Stimulated activated CD8-positive, alpha-beta memory T cell treated with anti-CD3 and anti-CD28 coated beads, Interleukin-4, amount 100 ng/mL, for 1 hour (primary cell): ENCODE measurements at places on chromosomes 1 and 21.

- no peak for DNase-seq
These were observed 1.9 kb downstream of the GPSM2 start for GRCh38 chr1:108878678-108879077.

GRCh38 chr1:202078241-202078640 is 44.5 kb upstream of the GPR37L1 start:
- no peak for DNase-seq

DNA sequence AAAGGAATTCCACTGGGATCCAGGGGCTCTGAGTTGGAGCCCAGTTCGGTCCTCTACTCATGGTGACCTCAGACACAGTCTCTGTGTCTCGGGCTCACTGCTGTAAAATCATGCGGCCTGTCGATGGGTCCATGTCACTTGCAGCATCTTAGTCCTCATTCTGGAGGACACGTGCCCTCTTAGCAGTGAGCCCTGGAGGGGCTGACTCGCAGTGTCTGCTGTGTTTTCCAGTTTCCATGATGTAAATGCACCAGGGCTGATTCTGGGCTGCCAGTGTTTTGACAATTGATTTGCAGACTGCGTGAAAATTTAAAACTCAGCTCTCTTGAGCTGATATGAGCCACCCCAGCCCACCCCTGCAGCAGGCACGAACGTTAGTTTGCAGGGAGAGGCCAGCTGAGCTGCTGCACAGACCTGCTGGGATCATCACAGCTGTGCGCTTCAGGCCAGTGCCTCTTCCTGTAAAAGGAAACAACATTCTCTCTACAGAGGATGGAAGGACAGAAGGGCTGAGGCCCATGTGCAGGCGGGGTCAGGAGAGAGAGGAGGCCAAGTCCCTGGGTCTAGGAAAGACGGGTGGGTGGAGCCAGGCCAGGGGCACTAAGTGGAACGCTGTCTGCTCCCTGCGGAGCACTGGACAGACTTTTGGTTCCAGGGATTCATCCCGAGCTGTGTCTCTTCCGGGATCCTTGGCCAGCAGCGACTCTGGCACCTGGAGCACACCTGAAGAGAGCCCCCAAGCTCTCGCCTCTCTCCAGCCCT is 42.6 kb downstream of the RSPH1 start:
- no peak for DNase-seq

- DNase-seq: no peak
These were observed 81.6 kb upstream of the LRRC8D start for GRCh38 chr1:89739013-89739843.

GRCh38 chr1:174968750-174969244 is 30.9 kb upstream of the CACYBP start:
- DNase-seq: no peak

GRCh38 chr1:67618285-67619018 is 66.5 kb upstream of the GADD45A start:
- no peak for DNase-seq

DNA sequence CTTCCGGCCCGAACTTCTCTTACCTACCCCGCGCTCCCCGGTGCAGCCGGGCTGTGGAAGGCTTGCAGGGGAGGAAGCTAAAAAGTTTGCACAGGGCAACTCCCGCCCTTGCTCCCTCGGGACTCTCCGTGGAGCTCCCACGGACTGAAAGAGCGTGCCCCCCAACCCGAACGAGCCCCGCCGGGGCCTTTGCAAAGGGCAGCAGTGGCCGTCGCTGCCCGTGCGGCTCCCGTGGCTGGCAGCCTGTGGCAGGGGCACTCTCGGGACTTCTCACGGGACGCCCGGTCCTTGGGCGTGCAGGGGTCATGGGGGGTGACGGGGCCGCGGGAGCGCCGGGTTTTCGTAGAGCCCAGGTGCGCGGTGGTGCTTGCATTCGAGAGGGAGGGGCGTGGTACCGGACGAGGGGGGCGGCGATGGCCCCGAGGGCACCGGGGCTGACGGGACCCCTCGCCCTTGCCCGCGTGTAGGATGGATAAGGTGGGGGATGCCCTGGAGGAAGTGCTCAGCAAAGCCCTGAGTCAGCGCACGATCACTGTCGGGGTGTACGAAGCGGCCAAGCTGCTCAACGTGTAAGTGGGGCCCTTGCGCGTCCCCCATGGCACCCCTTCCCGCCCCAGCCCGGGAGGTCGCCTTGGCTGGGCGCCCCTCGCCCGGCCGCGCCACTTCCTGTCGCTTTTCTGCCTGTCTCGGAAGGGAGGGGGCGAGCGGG is 711 bp downstream of the GADD45A start:
- DNase-seq: peak; percentile 21

DNA sequence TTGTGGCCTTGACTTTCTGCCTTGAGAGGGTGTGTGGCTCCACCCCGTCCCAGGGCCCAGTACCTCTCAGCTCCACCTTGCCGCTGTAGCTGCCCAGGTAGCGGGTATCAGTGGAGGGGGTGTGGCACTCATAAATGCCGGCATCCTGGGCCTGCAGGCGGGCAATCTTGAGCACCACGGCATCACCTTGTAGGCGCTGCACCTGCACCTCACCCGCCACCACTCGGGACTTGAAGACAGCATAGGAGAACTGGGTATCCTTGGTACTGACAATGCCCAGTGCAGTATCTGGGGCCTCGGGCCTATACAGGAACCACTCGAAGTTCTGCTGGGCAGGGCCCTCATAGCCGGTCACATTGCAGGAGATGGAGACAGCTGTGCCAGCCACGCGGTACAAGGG is 3.6 kb downstream of the IGSF8 start:
- DNase-seq: no peak

DNA sequence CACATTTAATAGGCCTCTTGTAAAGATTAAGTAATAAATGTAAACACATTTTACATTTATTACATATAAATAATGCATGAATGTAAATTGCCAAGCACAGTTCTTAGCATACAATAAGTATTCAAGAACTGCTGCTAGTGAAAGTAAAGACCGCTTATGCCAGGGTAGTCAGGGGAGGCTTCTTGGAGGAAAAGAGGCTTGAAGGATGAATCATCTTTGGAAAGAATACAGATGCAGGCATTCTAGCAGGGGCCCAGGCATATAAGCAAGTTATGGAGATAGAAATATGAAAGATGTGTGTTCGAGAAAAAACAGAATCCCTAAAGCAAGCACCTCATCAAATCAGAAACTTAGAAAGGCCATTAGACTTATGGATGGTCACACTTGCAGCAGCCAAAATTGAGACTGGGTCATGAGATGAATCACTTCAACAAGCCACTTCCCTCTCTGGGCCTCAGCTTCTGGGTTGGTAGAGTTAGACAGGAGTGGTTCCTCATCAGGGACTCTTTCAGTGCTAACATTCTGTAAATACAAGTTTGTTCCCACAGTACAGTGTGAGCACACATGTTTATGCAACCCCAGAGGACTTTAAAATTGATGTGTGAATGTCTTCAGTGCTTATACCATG is 79.8 kb upstream of the ROR1 start:
- DNase-seq: no peak

- no peak for DNase-seq
These were observed 2.3 kb downstream of the PADI3 start for GRCh38 chr1:17251246-17251645.

DNA sequence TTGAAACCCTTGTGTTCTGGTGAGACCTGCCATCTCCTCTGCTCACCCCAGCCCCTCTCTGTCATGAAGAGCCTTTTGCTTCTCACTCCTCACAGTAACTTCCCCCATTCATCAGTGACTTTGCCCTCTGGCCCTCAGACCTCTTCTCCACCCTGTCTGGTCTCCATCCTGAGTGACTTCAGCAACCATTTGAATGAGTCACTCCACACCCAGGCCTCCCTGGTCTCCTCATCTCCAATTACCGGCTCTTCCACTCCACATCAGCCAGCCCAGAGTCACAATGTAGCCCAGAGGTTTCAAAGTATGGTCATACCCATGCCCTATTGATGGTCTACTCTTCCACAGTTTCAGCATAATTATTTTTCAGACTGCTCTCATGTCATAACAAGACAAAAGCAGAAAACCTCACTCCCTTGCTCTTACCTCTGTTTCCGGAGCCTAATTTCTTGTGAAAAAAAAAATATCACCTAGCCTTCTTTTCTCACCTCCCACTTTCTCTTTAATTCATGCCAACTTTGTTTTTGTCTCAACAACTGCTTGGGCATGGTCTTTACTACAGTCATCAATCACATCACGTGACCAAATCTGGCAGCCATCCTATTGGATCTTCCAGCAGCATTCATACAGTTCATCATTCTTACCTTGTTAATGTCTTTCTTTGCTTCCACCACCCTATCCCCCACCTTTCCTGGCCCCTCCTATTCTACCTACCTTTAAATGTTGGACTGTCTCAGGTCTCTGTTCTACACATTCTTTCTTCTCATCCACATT is 35.6 kb upstream of the NEK7 start:
- no peak for DNase-seq

DNA sequence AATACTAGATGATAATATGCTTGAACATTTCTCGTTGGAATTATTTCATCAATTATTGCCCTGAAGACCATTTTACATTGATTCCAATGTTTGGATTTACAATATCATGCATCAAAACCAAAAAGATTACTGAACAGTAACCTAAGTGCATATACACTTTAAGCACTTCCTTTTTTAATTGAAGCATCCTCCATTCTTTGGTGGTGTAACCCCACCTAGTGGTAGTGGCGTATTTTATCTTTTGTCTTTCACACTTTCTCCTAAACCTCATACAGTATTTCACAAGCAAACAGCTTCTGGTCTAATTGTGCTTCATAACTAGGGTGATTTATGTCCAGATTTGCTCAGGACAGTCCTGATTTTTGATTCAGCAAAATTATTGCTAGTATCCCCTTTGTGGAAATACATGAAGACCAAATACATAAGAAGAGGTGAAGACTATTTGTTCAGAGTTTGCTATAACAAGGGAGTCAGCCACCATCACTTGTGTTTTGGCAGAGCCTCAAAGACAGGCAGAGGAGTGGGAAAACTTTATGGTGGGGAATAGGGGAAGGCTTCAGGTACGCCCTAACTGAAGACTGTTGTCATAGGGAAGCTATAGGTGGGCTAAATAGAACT is 3.4 kb upstream of the NVL start:
- DNase-seq: no peak

DNA sequence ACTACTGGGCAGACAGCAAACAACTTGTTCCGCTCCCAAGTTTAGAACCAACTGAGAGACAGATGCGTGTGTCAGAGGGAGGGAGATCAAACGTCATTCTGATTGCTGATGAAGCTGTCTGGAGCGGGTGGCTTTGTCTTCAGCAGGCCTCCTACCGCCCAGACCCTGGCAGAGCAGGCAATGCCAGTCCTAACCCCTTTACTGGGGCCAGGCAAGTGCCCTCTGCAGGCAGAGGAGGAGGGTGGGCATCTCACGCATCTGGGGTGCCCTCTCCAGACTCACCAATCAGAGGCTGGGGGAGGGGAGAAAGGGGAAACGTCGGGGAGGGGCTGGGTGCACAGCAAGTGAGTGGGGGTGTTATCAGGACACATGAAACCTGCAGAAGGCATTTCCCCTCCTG is 126.6 kb downstream of the ACTL8 start:
- no peak for DNase-seq

- no peak for DNase-seq
These were observed 710.6 kb downstream of the MATN1 start for GRCh38 chr1:30012455-30013440.
